NCI-H2107 (cell line): ENCODE measurements at places on chromosomes 2 and 18.

DNA sequence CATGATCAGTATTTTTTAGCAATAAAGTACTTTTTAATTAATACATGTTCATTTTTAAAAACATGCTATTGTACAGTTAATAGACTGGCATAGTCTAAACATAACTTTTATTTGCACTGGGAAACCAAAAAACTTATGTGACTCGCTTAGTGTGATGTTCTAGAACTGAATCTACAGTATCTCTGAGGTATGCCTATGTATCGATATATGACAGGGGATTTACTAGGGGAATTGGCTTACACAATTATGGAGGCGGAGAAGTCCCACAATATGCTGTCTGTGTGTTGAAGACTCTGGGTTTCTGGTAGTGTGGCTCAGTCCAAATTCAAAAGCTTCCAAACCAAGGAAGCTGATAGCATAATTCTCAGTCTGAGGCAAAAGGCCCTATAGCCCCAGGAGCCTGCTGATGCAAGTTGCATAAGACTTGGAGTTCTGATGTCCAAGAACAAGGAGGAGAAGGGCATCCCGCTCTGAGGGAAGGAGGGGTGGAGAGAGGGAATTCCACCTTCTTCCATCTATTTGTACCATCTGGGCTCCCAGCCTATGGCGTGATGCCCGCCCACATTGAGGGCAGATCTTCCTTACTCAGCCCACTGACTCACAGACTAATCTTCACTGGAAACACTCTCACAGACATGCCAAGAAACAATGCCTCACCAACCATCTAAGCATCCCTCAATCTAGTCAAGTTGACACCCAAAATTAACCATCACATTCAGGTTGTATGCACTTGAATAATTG is 27.5 kb downstream of the ZNF638 start:
- no peak for DNase-seq

DNA sequence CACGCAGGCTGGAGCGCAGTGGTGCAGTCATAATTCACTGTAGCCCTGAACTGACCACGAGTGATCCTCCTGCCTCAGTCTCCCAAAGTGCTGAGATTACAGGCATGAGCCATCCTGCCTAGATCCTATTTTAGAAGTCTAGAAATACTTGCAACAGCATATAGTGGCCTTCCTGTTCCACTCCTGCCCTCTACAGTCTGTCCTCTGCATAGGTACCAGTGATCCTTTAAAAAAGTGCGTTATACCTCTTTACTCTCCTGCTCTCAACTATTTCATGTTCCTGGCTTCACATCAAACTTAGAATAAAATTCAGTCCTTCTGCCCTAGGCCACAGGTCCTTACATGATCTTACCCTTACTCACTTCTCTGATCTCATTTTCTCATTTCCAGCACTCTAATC is 6.0 kb downstream of the COMMD1 start:
- no peak for DNase-seq

DNA sequence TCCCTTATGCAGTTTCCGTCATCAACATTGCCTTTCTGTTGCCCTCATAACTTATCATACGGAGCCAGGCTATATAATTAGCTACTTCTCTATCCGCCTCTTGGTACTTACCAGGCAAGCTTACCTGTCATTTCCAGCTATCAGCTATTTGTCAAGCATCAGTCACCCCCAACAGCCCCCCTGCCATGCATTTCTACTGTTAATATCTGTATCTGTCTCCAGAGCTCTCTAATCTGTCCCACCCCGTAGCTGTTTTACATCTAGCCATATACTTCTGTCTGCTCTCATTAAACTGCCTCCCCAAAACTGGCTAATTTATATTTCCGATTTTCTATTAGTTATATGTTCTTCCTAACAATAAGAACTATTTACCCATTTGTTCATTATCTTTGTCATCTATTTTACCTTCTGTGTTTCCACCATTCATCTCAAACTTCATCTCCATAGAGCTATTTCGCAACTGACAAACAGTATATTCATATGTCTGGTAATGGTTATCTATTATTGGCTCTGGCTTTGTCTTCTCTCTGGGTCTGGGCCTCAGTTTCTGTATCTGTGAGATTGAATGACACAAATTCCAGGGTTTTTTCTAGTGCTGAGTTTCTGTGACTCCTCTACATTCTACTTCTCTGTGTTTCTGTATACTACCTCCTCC is 9.6 kb downstream of the EMX1 start:
- no peak for DNase-seq

GRCh38 chr2:113175736-113176695 is 2.2 kb downstream of the PSD4 start:
- no peak for DNase-seq

GRCh38 chr2:28166956-28167355 is 225.7 kb upstream of the FOSL2 start:
- DNase-seq: no peak

DNA sequence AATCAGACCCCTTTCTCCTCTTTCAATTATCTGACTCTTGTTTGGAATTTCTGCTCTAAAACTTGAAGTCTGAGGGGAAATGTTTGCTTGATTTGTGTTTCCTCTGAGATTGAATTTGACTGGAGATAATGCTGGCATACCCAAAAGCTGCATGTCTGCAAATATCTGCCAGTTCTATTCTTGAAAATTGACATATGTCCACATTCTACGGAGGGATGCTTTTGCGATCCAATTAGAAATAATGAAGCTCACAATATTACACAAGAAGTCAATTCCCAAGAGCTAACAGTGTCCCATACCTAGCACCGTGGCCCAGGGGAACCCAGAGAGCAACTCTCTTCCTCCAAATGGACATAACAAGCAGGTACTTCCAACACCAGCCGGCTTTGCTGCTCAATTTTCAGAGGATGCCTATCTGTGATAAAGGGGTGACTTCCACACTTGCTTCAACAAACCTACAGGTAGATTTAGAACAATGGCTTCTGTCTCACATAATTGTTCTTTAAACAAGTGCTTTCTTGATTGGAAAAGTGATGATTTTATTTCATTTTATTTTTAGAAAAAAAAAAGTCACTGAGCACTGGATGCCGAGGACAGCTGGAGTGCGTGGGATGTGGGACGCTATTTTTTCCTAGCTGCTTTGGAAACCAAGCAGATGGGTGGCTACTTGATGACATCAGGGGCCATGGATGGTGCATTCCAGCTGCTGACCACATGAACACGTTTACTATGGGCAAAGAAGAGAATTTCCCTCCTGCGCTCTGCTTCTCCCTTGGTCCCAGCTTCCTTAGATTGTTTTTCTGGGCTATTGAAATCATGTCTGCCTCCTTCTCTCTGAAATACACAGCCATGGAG is 488.9 kb downstream of the RNF144A start:
- no peak for DNase-seq

DNA sequence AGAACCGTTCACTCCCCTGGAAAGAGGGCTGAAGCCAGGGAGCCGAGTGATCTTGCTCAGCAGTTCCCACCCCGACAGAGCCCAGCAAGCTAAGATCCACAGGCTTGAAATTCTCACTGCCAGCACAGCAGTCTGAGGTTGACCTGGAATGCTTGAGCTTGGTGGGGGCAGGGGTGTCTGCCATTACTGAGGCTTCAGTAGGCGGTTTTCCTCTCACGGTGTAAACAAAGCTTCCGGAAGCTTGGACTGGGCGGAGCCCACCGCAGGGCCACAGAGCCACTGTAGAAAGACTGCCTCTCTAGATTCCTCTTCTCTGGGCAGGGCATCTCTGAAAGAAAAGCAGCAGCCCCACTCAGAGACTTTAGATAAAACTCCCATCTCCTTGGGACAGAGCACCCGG is 180.8 kb downstream of the WDR7 start:
- DNase-seq: no peak

GRCh38 chr2:241867776-241868420 is 1.6 kb upstream of the RTP5 start:
- DNase-seq: no peak

GRCh38 chr2:95349568-95350322 is 52.6 kb downstream of the KCNIP3 start:
- no peak for DNase-seq

DNA sequence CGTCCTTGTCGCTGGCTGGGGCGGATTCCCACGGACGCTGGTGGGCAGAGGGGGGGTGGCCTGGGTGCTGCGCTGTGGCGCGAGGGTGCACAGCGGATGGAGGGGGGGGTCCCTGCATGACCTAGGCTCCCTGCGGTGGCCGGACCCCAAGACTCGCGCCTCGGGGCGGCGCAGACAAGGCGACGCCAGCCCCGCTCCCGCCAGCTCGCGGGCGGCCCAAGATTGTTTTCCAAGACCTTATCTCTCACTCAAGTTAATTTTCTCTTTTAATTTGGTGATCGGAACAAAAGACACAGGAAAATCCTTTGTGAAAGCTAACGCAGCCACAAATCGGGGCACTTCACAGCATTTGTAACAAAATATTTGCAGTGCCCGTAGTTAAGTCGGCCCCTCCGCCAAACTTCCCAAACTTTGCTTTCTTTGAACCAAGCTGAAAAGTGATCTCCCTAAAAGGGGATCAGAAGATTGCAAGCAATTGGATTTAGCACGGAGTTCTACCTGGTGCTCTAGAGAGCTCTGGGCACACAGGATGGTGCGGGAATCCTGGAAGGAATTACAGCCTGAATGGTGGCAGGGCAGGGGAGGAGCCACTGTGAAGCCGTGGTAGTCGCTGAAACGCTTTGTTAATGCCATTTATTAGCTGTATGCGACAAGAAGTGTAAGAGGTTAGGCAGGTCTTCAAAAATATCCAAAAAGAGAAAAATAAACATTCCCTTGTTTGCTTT is 4.8 kb upstream of the ID2 start:
- no peak for DNase-seq

DNA sequence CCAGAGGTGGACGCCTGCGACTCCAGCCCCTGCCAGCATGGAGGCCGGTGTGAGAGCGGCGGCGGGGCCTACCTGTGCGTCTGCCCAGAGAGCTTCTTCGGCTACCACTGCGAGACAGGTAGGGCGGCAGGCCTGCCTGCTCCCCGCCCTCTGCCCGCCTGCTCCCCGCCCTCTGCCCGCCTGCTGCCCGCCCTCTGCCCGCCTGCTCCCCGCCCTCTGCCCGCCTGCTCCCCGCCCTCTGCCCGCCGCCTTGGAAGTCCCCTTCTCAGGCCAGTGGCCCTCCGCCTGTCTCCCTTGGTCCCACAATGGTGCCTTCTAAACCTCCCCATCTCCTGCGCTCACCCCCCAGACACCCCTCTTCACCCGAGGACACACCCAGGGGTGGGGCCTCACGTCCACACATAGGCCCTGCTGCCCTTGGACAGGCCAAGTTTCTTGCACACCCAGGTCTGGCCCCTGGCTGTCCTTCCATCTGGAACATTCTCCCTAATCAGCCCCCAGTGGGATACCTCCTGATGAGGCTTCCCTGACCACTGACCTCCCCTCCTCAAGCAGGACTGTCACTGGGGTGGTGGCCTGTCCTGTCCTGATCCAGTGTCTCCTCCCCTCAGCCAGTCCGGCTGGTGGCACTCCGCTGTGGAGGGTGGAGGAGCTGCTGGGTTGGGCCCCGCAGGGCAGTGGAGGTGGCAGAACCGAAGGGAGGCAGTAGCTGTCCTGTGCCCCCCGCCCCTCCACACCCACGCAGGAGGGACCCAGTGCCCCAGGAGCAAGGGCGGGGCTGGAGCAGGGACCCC is 37.9 kb downstream of the MTERF4 start:
- no peak for DNase-seq
